ENCODE measurements at places on chromosomes 11 and 22.
A peak's percentile ranks its signal among the peaks of the same experiment; 100 is the strongest.

GRCh38 chr11:102489186-102490145 is 36.9 kb upstream of the TMEM123 start:
- DNase-seq, result no peak

- DNase-seq, result no peak
Measured at GRCh38 chr11:69174841-69175240, 19.1 kb downstream of the SMIM38 start.

DNA sequence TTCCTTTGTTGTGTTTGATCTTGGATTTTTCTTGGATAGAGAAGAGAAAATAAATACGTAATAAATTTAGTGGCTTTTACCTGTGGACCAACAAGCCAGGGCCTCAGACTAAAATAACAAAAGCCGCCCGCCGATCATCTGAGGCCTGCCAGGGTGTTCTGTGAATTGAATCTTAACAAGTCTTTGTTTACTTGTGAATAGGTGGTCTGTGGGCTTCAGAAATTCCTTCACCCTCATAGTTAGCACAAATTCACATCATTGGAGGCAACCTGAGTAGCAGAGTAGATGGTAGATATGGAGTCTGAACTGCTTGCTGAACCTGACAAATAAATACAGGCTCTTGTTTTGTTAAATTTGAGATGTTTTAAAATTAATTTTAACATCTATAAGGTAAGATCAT is 176.3 kb upstream of the MTNR1B start:
- no peak for DNase-seq

DNA sequence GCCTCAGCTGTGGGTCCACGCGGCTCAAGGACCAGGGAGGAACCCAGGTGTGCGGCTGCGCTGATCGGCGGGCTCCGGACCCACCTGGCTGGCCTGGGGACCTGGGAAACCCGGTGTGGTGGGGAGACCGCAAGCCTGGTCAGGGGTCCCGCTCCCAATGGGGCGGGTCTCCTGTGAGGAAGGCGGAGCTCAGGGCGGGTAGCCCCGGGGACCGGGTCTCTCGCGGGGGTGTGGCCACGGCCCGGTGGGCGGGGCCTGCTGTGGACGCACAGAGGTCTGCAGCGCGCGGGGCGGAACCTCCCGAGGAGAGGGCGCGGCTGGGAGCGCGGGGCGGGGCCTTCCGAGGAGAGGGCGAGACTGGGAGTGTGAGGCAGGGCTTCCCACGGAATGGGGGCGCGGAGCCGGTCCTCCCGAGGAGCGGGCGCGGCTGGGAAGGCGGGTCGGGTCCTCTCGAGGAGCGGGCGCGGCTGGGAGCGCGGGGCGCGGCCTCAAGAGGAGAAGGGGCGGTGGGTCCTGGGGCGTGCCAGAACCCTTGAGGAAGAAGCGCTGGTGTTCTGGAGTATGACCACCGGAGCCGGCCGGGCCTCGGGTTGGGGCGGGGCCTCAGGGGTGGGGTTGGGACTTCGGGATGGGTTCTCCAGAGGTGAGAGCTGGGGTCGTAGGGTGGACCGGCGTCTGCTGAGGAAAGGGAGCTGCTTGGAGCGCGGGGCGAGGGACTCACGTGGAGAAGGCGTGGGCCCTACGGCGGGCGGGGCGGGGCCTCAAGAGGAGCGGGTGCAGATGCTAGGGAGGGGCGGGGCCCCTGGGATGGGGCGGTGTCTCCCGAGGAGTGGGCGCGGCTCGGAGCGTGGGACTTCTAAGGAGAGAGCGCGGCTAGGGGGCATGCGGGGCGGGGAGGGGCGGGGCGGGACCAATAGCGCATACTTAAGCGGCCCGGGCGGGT is 20.8 kb downstream of the DGCR6L start:
- DNase-seq, result peak; percentile 52

DNA sequence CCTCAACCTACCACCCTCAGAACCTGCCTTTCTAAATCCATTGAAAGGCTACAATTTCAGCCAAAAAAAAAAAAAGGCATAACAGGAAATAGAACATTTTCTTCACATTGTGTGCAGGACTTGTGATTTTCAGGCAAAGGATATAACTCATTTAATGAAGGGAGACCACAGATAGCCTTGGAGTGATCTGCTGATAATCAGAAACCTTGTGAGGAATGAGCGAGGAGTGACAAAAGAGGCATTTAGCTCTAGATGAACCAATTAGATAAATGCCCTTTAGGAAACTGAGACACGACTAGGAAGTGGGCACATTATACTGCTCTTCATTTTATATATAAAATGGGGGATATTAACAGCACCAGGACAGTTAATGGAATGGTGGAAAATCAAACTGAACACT is 216.5 kb upstream of the GRIA4 start:
- DNase-seq, result no peak

- DNase-seq, result no peak
Measured at GRCh38 chr11:31926816-31927528, 115.8 kb upstream of the PAX6 start.

DNA sequence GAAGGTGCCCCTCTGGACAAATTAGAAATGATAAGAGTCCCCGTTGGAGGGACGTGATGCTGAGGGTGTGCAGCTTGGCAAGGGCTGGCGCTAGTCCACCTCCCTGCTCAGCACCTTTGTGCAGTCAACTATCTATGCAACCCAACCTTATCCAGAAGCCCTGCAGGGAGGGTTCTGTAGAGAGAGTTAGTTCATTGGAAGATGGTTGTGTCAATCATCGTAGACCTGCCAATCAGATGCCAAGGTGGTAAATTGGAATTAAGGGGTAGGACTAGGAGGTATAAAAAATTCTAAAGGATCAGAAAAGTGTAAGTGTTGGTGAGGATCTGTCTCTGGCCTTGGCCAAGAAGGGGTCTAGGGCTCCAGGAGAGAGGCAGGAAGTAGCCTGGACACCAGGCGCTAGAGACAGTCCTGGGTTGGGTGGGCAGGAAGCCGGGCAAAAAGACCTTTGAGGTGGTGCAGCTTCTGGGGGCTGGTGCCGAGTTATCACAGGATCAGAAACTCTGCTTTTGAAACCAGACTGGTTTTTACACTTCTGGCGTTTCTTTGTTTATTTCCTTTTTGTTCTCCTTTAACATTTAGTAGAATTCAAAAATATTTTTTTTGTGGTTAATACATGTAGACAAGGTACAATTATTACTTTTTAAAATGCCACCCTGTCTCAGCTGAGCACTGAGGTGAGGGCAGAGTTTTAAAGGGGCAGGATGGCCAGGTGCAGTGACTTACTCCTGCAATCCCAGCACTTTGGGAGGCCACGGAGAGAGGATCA is 1.6 kb downstream of the C1QTNF6 start:
- peak; percentile 54 for DNase-seq
